ENCODE measurements at places on chromosomes 11 and 22.

DNA sequence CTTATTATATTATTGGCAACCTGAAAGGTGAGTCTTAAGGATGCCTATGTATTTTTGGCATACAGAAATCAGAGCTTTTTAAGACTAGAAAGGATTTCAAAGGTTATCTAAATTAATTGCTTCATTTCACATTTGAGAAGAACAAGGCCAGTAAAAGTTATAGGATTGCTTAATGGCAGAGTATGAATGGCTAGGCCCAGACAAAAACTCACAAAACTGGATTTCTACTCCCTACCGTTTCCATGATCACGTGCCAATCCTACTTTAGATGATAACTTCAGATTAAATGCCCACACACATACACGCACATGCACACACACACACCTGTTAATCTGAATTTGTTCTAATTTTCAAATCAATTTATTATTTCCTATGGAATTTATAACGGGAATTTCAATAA, 1.8 kb upstream of the PDE3B start:
- no peak for DNase-seq

DNA sequence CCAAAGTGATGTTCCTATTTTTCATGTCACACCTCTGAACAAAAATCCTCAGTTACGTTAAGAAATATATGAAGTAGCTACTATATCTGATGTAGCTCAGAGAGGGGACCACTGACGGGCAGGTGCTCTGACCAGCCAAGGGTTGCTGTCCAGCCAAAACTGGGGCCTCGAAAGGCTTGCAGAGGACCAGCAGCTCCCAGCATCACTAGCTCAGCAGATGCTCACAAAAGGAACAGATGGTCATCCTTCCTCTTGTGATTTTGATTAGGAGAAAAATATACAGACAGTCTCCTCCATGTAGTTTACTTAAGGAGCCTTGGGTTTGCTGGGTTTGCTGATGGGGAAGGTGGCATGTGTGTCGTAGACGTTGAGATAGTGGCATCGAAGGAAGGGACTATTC, 374.6 kb upstream of the B3GAT1 start:
- no peak for DNase-seq

DNA sequence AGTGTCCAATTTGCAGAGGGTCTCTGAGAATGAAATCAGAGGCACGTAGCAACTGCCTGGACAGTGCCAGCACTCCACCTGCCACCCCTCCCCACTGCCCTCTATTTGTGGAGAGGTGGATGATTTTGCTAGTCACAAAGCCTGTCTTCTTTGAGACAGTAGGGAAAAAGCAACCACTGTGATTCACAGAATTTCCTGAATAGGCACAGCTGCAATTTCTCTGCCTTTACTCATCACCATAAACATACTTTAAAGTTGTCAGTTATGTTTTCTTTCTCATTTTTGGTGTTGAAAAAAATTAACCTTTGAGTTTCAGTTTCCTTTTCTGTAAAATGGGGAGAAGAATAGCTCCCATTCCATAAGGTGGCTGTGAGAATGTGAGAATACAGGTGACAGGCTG, 134.3 kb downstream of the TEAD1 start:
- DNase-seq, result no peak

- no peak for DNase-seq
Measured at GRCh38 chr22:29998627-29999384, 81.5 kb upstream of the HORMAD2 start.

DNA sequence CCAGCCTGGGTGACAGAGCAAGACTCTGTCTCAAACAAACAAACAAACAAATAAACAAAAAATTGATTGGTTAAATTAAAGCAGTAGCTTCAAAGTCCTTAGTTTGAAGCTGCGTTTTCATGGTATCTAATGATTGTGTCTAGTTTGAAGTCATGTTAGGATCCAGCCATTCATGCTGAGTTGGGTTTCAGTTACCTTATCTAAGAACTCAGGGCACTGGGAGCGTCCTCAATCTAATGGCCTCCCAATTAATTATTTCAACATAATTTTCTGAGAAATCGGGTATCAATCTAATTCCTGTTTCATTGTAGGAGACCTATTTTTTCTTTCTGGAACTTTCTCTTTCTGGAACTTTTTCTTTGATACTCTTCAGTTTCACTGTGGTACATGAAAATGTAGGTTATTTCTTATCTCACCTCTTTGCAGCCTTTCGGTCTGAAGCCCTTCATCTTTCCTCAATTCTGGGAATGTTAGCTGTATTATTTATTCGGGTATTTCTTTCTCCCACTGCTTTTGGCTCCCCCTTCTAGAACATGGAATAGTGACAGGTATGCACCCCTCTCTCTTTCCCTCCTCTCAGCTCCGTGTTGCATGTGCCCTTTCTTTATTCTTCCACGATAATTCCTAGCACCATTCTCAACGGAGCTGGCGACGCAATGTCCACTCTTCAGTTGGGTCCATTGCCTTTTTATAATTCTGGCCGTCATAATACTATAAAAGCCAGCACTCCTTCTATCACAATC, 24.3 kb upstream of the B4GALNT4 start:
- no peak for DNase-seq

- no peak for DNase-seq
Measured at GRCh38 chr22:46428602-46429324, 93.2 kb downstream of the TRMU start.

DNA sequence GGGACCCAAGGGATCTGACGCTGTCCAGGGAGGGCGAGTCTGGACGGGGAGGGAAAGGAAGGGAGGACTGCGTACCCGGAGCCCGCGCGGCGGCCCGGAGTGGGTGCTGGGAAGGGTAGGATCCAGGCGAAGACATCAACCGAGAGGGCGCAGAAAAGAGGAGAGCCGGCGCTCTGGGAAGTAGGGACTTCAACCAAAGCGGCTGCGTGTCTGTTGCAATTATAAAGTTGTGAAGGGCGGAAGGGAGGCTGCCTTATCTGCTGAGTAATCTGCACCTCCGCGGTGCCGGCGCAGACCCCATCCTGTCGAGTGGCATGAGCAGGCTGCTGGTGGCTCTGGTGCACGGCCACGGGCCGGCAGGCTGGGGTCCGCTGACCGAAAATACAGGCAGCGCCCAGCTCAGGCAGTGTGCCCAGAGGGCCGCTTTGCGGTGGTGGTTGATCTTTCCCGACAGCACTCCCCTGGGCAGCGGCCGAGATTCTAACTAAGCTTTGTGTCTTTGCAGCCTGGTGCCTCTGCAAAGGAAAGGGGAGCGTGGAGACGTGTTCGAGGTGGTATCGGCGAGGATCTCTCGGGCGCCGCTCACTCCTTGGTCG, 978 bp downstream of the C11orf87 start:
- DNase-seq, result no peak

DNA sequence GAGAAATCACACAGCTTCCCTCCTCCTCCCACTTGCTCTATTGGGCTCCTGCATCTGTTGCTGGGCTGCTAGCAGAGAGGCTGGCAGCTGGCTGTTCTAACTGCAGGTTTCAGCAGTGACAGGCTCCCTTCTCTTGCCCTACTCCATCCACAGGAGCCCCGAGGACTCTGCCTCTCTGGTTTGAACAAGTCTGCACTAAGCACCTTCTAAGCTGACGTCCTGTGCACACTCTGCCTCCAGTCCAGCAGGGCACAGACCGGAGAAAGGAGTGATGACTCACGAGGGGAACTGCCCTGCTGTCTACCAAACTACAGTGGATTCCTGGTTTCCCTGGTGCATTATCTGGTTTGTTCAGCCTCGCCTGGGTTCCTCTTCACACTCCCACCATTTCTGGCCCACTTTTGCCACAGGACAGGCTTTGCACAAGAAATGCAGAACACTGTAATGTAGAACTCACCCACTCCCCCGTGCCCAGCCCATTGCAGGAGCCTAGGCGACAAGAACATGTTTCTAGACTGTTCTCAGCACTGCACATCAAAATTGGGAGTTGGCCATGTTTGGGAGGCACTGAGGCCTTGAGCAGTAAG, 26.0 kb downstream of the IL10RA start:
- DNase-seq, result no peak

- no peak for DNase-seq
Measured at GRCh38 chr11:76649851-76650372, 20.6 kb downstream of the LRRC32 start.

- no peak for DNase-seq
Measured at GRCh38 chr11:123924027-123924426, 15.4 kb upstream of the OR4D5 start.

DNA sequence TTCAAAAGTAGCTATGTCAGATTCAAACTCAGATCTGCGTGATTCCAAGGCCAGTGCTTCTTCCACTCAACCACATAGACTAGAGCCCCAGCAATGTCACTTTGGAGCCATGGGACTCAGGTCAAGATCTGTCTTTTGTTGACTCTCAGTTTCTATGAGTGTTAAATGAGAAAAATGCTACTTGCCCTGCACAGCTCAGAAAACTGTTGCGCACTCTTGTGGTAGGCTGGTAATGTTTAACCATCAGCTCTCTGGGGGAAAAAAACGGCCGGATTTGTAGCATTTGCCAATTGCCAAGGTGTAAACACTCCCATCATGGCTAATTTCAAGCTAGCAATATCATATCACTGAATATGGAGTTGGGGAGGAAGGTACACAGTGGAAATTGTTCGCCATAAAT, 328.1 kb upstream of the SYN3 start:
- no peak for DNase-seq

DNA sequence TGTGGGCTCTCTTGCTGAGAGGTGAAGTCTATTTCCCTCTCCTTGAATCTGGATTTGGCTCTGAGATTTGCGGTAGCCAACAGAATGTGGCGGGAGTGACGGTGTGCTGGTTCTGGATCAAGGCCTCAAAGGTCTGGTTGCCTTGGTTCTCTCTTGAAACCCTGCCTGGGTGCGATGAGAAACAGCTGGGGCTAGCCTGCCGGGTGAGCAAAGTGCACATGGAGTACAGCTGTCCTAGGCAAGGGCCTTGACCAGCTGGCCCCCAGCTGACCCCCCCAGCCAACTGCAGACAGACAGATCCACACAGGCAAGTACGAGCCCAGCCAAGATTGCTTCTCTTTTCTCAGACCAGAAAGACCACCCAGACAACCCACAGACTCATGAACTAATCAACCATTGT, 10.8 kb downstream of the SUN2 start:
- no peak for DNase-seq

DNA sequence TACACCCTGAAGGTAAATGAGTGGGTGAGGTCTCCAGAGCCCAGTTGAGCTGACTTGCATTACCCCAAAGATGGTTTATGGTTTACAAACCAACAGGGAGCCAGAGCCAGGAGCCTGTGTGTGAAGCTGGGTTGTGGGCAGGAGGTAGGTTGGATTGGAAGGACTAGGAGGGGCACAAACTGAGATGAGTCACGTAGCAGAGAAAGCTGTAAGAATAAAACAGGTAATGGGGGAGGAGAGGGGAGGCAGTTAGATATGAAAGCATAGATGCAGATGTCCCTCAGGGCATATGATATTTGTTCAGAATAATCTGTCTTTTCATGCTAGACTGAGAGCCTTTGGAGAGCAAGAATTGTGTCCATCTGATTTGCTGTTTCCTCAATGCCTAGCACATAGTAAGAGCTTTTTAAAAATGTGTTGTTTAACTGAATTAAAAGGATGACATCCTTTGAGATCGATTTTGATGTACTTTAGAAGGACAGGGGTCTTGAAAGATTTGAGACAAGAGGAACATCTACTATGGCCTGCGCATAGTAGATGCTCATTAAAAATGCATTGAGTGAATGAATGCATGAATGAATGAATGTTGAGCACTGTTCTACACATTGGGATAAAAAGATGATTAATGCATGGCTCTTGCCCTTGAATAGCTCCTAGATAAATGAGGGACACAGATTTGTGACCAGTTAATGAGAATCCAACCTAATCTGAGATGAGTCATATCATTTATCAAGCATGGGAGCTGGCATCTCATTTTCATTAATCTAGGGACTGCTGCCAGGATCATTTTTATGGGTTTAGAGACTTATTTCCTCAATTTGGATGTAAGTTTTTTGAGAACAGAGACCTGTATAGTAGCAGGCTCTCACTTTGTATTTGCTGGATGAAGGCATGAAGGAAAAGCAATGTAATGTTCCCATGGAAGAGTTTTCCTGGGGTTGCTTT, 175.8 kb upstream of the BDNF start:
- no peak for DNase-seq

DNA sequence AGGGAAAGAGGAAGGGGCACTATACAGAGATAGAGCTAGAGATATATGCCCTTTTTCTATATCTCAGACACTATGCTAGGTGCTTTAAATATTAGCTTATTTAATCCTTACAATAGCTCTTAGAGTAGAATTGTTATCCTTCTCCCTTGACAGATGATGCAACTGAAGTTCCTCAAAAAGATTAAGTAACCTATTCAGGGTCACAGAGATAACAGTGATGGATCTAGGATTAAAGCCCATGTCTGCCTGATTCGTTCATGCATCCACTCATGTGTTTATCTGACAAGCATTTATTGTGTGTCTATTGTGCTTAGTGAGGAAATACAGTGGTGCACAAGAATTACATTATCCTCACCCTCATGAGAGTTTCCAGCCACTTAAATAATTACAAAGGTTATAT, 8.7 kb downstream of the CCDC83 start:
- no peak for DNase-seq

GRCh38 chr11:78248903-78249302, 60.2 kb downstream of the USP35 start:
- DNase-seq, result no peak

DNA sequence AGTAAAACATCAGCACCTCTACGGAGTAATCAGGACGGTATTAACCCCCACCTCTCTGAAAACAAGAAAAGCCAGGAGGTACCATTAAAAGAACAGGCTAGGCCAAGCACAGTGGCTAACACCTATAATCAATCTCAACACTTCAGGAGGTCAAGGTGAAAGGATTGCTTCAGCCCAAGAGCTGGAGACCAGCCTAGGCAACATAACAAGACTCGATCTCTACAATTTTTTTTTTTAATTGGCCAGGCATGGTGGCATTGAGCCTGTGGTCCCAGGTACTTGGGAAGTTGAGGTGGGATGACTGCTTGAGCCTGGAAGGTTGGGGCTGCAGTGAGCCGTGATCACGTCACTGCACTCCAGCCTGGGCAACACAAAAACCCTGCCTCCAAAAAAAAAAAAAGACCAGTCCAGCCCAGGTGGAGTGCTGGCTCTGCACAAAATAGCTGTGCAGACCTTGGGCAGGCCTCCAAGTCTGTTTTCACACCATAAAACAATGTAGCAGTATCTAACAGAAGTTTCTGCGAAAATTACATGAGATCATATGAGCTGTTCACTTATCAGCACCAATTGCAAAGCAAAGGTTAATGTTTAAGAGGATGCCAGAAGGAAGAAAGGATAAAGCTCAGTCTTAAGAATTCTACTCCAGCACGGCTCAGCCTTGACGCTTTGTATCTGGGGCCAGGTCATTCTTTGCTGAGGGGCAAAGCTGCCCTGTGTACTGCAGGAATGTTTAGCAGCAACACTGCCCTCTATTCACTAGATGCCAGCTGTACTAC, 14.8 kb downstream of the CHKA start:
- no peak for DNase-seq

DNA sequence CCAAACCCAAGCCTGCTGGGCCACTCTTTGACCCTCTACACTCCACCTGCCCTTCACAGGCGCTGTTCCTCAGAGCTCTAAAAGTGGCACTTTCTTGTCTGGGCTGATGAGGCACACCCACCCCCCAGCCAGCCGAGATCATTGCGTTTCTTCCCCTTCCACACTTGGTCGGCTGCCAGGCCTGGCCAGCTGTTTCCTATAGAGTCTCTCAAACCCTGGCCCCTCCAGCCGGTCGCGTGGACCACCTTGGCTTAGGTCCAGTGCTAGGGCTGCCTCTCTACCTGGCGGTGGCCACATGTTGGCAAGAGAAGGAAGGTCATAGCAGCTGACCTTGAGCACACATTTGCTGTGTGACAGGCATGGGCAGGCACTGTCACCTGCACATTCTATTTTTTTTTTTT, 60.6 kb downstream of the PPP6R2 start:
- DNase-seq, result no peak

GRCh38 chr11:65791719-65792213, 4.9 kb downstream of the OVOL1 start:
- DNase-seq, result no peak
